ENCODE measurements at places on chromosomes 3 and 15.

DNA sequence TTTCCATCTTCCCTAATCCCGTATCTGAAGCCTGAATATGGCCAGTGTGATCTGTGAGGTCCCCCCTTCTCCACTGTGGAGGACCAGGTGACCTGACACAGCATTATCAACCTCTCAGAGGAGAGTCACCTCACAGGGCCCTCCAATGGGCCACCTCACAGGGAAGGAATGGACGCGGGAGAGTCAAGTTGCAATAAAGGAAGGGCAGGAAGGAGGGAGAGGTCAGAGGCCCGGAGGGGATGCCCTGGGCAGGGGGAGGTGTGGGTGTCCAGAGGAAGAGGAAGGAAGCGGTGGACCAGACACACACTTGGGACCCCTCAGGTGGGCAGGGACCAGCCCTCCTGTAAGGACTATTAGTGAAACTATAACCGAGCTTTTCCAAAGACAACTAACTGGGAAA, 14.6 kb upstream of the LRRC15 start:
- DNase-seq: no peak

DNA sequence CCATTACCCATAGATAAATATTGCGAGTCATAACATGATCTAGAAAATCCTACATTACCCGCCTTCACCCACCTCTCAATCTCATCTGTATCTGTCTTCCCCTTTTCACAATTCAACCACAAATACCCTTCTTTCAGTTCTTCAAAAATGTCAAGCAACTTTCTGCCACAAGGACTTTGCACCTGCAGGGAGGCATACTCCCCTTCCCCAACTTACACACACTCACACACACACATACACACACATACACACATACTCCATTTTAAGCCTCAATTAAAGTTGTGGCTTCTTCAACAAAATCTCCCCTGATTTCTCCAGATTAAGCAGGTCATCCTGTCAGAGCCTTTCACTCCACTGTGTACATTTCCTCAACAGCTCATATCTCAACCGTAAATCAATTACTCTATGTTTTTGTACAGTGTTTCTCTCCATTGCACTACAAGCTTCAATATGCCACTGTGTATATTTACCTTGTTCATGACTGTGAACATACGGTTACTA, 33.1 kb upstream of the CCDC50 start:
- DNase-seq: no peak

GRCh38 chr3:156300929-156301840, 180.8 kb downstream of the KCNAB1 start:
- no peak for DNase-seq

DNA sequence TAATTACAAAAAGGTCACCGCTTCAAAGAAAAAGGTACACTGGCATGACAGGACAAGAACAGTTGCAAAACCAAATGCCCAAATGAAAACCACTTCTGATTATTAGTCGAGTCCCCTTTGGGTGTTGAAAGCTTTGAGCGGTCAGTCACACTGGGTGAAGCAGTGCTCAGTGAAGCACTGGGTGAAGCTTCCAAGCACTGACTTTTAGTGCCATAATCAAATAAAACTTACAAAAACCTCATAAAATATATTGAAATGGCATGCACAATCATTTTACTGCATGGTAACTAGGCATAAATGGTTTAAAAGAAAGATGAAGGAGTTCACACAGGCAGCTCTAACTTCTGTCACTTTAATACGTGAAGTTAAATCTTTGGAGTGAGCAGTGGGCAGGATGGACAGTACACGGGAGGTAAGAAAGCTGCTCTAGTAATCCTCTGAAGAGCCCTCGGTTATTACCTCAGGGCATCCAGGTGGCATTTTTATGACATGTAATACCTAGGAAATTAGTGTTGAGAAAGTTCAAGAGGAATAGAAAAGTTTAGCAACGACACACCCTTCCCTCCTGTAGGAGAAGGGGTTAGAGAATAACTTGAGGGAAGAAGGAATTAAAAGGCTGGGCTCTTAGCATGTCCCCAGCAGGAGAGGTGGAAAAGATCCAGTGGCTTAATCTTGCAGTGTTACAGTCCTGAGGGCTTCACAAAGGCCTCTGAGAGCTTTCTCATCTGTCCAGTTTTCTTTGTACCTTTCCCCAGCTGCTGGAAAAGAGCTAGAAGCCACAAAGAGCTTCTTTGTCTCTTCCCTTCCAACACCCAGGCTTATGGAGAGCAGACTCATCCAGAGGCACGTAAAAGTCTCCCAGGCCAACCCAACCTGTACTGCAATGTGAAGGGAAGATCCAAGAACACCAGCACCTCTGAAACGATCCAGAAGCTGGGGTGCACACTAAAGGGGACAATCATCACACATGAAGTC, 64.9 kb upstream of the MYO5C start:
- DNase-seq: no peak

- DNase-seq: no peak
Observed at GRCh38 chr3:60803216-60804173, 447.8 kb downstream of the FHIT start.

GRCh38 chr3:180600473-180600872, 1.5 kb upstream of the TTC14 start:
- no peak for DNase-seq

DNA sequence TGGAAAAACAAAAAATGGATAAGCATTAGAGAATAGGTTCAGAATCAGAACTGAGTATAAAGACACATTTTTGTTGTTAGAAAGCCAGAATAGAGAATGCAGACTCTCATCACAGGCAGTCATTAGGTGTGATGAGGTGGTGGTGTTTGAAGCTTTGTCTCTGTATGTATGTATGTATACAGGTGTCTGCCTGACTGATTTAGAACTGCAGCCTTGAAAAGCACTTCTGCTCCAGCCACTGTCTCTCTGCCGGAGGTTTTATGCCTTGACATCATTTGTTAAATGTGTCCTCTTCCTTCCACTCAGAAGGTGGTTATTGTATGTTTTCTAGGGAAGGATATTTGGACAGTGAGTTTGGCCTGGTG, 80.7 kb upstream of the ZBED2 start:
- no peak for DNase-seq

GRCh38 chr3:148083526-148084182, 614.0 kb upstream of the AGTR1 start:
- DNase-seq: no peak

- DNase-seq: no peak
Observed at GRCh38 chr15:88028024-88028423, 228.5 kb downstream of the NTRK3 start.

DNA sequence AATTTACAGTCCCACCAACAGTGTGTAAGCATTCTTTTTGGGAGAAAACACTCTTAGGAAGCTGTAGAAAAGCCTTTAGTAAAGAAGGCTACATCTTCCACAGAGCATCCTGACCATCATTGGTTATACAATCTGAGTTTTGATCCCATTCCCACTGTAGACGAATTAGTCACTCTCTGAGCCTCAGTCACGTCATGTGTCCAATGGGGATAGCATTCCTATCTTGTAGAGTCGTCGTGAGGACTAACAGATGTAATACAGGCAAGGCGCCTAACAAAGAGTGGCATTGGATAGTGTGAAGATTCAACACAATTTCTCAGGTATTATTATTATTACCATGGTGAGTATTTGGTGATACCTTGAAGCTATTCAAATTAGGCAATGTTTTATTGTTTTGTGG, 44.0 kb upstream of the ALDH1A3 start:
- no peak for DNase-seq

DNA sequence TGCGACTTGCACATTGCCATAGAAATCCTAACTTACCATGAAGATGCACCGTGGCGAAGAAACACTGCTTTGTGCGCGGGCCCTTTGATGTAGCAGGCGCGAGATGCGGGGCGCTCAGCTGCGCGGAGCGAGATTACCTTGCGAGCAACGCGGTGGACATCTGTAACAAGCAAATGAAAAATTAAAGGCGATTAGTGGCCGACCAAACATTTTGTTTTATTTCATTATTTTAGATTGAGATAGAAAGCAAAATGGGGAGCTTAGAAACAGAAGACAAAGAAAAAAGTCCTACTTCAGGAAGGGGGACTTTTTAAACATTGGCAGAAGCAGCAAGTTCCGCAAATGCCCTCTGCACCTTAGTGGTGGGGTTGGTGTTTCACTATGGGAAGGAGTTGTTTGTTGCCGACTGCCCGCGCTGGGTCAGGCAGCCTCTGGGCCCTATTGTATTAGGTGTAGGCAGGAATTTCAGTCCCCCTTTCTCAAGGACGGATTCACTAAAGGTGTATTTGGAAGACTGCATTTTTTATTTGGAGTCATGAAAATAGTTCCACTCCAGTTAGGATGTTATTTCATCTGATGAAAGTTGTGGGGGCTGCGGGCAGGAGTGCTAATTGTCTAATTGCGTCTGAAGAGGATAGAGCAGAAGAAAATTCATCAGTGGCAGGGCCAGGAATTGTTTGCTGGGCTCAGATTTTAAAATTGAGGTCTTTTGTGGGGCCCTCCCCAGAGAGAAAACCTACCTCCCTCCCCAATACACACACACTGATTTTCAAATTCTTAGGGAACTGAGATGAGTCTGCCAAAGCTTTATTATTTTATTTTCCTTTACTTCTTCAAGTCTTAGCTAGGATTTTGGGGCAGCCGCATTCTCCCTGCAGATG, 17.4 kb downstream of the ZIC4 start:
- no peak for DNase-seq

GRCh38 chr3:22671848-22672247, 531.3 kb upstream of the UBE2E2 start:
- no peak for DNase-seq

GRCh38 chr3:101994386-101994785, 145.1 kb downstream of the NFKBIZ start:
- no peak for DNase-seq

DNA sequence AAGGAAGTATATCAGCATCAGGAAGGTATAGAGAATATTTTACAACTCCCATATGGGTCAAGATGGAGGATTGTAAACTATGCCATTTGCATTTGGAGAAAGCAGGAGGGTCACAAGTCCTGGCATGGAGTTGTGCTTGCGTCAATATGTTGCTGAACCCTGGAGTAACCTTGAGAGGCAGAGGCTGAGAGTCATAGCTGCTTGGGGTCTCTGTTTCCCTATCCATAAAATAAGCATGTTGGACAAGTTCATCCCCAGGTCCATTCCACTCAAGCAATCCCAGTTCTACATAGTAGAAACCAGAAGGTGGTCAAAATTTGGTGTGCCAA, 273.6 kb downstream of the MECOM start:
- DNase-seq: no peak

DNA sequence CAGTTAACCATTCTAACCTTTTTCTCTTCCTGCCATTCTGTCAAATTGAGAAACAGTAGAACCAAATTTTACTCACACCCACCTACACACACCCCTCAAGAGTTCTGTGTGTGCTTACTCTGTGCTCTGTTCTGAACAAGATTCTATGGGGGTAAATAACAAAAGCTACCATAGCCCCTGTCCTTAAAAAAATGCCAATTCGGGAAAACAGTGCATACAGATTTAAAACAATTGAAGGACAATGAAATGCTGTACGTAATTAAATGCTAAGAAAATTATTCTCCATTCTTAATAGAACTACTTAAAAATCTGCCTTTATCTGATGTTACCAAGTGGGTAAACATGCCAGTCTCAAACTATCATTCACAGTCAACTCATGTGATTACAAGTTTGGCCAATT, 1107.5 kb downstream of the TUSC7 start:
- DNase-seq: no peak

- no peak for DNase-seq
Observed at GRCh38 chr3:53161820-53162671, 1.0 kb downstream of the PRKCD start.

GRCh38 chr3:194707147-194707540, 21.5 kb downstream of the FAM43A start:
- DNase-seq: no peak

DNA sequence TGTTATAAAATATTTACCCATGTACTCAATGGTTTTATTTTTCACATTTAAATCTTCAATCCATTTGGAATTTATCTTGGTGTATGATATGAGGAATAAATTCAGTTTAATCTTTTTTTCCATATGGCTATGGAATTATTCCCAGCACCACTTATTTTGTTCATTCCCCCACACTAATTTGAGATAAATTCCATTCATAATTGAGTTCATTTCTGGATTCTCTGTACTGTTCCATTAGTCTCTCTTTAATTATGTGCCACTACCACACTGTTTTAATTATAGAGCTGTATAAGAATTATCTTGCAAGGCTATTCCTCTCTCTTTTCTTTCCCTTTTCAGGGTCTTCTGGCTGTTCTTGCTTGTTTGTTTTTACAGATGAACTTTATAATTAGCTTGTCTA, 34.6 kb downstream of the PDE8A start:
- no peak for DNase-seq

GRCh38 chr3:96619475-96619874, 194.9 kb upstream of the EPHA6 start:
- no peak for DNase-seq

- peak; percentile 9 for DNase-seq
Observed at GRCh38 chr3:23183731-23184130, 19.4 kb upstream of the UBE2E2 start.

DNA sequence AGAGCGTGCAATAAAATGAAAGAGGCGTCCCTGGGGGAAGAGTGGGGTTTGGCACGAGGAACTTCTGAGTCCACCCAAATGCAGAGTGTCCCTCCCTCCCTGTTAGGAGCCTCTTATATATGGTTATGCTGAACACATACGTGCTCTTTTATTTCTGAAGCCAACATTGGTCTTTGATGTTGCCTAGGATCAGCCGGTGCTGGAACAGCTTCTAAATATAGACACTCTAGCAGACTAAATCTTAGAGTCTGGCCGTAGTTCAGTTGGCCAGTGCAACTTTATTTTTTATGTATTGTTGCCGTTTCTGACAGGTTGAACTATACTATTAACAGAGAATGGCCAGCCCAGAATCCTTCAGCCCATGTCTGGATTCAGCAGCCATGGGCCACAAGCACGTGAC, 128.7 kb downstream of the GHSR start:
- DNase-seq: no peak

DNA sequence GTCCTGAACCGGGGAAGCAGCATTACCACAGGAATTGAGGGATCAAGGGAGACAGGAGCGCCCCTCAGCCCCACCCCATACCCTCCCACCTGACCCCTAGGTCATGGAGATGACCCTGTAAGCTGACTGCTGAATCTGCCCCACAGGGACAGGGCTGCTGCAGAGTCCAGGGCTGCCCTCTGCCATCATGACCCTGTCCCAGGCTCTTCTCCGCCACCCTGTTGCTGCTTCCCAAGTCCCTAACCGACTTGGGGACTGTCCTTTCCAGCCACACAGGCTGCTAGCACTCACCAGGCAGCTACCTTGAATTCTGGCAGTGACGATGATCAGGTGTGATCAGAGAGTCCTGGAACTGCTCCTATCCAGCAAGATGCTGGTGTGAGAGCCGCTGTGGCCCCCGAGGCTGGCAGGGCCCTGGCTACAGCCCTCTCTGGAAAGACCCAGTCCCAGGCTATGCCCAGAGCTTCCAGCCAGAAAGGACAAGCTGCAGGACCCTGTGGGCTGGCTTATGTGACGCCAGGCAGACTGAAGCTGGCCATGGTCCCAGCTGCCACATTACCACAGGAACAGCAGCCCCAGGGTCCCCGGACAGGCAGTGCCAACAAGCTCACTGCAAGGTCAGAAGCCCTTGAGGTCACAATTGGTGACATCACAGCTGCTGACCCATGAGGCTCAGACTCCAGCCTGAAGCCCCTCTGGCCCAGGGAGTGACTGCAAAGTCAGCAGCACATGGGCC, at the start of gene C3orf22:
C3orf22 (minus strand) TSS at position 597 of the 736 bp plus-strand sequence. CDS start 5,542 bp downstream, outside the sequence.
- DNase-seq: no peak
